ENCODE measurements at places on chromosomes 5 and 9.

- DNase-seq, result no peak
Measured at GRCh38 chr9:131642496-131643083, 97.3 kb downstream of the PRRT1B start.

- no peak for DNase-seq
Measured at GRCh38 chr5:90071066-90071465, 338.5 kb downstream of the CETN3 start.

GRCh38 chr9:128946571-128947276, 679 bp downstream of the DOLK start:
- no peak for DNase-seq

GRCh38 chr9:128321879-128322403, 306 bp downstream of the TRUB2 start:
- no peak for DNase-seq

- DNase-seq, result no peak
Measured at GRCh38 chr5:76225336-76225735, 142.2 kb downstream of the SV2C start.

DNA sequence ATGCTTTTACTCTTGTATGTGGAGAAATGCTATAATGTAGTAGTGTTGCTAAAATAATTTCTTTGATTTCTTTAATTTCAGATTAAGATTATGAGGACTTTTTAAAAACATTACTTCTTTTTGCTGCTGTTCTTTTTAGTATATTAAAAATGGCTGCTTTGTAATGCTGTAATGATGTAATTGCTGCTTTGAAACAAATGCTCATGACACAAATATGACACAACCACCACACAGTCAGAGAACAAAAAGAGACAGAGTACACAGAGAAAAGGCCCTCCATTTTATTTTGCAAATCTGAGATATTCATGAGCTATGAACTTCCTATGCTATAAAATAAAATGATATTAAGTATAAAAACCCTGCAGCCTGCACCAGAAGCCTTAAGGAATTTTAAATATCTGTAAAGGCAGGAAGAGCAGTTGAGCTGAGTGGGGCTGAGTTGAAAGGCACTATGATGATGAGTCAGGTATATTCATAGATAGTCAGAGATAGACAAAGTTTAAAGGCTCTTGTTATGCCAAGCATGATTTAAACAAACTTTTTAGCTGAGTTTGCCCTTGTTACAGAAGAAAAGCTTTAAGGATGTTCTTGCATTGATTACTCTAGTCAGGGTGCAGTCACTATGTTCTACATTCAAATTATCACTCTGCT, 5.1 kb upstream of the POU5F2 start:
- no peak for DNase-seq
